ENCODE measurements at places on chromosomes 2 and 18.

GRCh38 chr18:49149011-49149410, 198.2 kb upstream of the SMAD7 start:
- DNase-seq = no peak

DNA sequence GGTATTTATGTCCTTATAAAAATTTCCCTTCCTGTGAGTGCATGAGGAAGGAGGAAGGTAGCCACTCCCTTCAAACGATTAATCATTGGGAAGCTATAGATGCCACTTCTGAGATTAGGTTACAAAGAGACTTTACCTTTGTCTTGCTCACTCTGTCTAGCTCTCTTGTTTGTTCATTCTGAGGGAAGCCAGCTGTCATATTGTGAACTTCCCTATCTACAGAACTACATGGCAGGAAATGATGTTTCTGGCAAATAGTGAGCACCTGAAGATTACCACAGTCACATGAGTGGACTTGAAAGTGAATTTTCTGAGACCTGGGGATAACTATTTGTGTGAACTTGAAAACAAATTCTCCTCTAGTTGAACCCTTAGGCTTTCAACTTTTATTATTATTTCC, 776.8 kb downstream of the CCDC85A start:
- no peak for DNase-seq

- DNase-seq = no peak
These were observed 706 bp upstream of the BCL11A start for GRCh38 chr2:60554074-60554645.

DNA sequence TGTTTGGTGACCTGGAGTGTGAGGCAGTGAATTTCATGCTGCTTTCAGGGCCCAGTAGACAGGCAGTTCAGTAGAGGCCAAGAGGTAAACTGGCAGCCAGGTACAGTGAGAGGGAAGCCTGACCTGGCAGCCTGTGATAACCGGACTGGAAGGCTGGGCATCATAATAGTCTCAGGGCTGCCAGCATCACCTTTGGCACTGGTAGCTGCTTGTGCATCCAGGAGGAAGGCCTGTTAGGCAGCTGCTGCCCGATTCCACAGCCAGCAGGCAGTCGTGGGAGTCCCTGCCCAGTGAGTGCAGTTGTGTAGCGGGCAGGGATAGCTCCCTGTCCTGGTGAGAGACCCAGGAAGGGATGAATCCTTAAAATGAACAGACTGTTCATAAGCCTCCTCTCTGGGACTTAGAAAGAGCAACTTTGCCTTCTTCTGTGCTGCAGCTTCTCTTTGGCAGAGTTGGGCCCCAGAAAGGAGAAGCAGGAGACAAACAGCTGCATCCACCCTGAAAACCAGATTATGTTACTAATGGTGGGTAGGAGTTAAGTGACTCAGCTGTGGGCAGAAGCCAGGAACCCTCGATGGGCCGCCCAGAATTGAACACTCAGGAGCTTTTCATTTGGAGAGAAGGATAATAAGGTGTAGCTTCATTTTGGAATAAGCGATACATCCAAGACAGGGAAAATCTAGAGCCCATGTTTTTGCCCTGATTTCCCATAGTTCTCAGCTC, 8.1 kb upstream of the GPBAR1 start:
- DNase-seq = no peak

GRCh38 chr2:150552041-150552820, 64.8 kb upstream of the RND3 start:
- DNase-seq = no peak
